Omental fat pad (tissue), 4 donors: ENCODE measurements at places on chromosomes 13 and 19.

- DNase-seq, result peak; percentile 9
These were observed 4.4 kb downstream of the FFAR1 start for GRCh38 chr19:35352177-35352447.

GRCh38 chr13:74306496-74306895 lies 172.3 kb upstream of the KLF12 start:
- DNase-seq, result no peak

GRCh38 chr13:30301827-30302226 lies 5.5 kb downstream of the KATNAL1 start:
- DNase-seq, result no peak

GRCh38 chr19:27657271-27658051 lies 1555.5 kb downstream of the UQCRFS1 start:
- DNase-seq, result no peak
